ENCODE measurements at places on chromosomes 1 and 21.

GRCh38 chr1:226797151-226797550 is 58.1 kb upstream of the ITPKB start:
- H3K27me3 ChIP-seq, result no peaks in the 10 kb centered on the region
- no peaks in the 10 kb centered on the region for H3K36me3 ChIP-seq
- H3K4me3 ChIP-seq, result no peak overlapping the region
- H3K27ac ChIP-seq, result no peak overlapping the region

DNA sequence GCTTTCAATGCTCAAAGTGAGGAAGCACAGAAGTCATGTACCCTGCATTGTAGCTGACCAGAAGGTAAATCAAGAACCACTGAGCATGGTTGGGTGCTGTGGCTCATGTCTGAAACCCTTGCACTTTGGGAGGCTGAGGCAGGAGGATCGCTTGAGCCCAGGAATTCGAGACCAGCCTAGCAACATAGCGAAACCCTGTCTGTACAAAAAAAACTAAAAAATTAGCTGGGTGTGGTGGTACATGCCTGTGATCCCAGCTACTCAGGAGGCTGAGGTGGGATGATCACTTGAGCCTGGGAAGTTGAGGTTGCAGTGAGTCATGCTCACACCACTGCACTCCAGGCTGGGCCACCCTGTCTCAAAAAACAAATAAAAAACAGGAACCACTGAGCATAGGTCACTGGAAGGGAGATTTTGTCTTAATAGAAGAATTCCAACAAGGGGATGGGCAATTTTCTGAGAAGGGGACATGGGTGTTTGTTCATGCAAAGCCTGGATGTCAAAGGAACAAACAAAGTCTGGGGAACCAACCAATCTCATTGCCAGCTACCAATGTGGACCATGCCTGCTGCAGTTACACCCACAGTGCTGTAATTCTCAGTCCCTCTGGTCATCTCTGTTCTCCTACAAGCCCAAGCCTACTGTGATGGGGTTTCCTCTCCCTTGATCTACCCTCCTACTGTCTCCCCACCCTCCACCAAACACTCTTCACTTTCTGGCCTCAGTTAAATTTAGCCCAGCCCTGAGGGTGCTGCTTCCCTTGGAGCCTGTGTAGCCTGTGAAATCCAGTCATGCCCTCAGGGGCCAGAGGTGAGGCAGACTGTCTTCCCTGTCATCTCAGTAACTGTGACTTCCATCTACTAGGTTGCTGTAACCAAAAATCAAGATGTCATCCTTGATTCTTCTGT is 47.9 kb downstream of the ELF3 start:
- no peak overlapping the region for H3K4me3 ChIP-seq
- H3K36me3 ChIP-seq, result no peaks in the 10 kb centered on the region
- H3K27me3 ChIP-seq, result peaks cover 5% of the 10 kb centered on the region
- DNase-seq, result no peak

- DNase-seq, result no peak
- H3K4me3 ChIP-seq, result no peak overlapping the region
- peaks cover 20% of the 10 kb centered on the region for H3K4me1 ChIP-seq
- H3K27ac ChIP-seq, result no peak overlapping the region
Measured at GRCh38 chr1:9244501-9245229, 10.1 kb downstream of the H6PD start.

DNA sequence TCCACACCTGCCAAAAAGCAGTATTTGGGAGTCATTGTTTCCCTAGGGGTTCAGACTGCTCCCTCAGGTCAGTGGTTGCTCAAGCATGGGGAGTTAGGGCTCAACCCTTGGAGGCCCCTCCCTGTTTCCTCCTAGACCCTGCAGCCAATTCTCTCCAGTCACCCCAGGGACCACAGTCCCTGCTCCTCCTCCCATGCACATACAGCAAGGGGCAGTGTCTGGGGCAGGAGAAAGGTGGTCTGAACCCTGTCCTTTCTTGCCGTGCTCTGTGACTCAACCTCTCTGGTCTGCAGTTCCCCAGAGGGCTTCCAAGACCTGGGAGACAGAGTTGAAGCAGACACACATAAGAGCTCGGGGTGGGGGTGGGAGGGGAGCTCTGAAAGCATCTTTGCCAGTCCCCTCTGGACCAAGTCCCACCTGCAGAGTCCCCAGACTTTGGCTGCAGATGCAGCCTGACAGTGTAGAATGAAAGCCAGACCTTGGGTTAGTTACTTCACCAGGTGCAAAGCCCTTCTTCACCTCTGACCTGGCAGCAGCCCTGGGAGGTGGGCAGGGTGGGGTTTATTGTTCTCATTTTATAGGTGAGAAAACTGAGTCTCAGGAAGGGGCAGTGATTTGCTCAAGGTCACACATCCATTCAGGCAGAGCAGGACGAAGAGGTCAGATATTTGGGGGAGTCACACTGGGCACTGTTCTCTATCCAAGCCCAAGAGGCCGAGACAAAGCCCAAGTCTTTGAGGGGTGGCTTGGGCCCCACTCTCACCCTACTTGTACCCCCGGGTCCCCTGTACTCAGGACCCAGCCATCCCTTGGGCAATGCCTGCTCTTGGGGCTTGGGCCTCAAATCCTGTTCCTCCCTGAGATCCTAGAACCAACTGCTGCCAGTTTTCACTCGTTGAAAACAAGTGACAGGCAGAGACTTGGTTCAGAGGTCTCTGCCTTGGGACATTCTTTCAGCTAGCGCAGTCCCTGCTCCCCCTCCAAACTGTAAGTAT is 748 bp downstream of the PDZK1IP1 start:
- no peak for DNase-seq
- peaks cover 3% of the 10 kb centered on the region for H3K4me1 ChIP-seq
- peaks cover 6% of the 10 kb centered on the region for H3K27me3 ChIP-seq
- H3K27ac ChIP-seq, result no peak overlapping the region
- H3K4me3 ChIP-seq, result no peak overlapping the region

DNA sequence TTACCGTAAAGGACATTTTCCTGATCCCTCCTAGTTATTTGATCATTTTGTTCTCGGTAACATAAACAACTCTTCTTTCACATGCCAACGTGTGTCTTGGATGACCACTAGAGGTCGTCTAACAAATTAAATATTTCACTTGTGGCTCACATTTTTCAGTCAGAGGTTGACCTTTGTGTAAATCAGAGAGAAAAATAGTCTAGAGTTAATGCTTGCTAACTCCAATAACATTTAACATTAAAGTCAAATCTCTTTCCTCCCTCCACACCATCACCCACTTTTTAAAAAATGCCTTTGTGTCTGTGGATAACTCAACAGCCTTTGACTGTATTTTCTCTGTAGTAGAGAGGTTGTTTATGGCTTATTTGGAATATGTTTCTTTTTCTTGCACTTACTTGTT is 220.5 kb upstream of the B3GALT2 start:
- peaks cover 29% of the 10 kb centered on the region for H3K4me1 ChIP-seq
- DNase-seq, result no peak
- no peaks in the 10 kb centered on the region for H3K27me3 ChIP-seq
- H3K27ac ChIP-seq, result no peak overlapping the region
- no peak overlapping the region for H3K4me3 ChIP-seq

GRCh38 chr21:20701235-20701634 is 297.0 kb upstream of the NCAM2 start:
- no peaks in the 10 kb centered on the region for H3K4me1 ChIP-seq
- H3K27me3 ChIP-seq, result no peaks in the 10 kb centered on the region

- H3K27ac ChIP-seq, result no peak overlapping the region
- no peaks in the 10 kb centered on the region for H3K4me1 ChIP-seq
- H3K27me3 ChIP-seq, result no peaks in the 10 kb centered on the region
- no peak overlapping the region for H3K4me3 ChIP-seq
- H3K36me3 ChIP-seq, result no peaks in the 10 kb centered on the region
- no peak for DNase-seq
Measured at GRCh38 chr1:81010126-81010525, 790.6 kb upstream of the ADGRL2 start.

- peaks cover 11% of the 10 kb centered on the region for H3K4me1 ChIP-seq
- DNase-seq, result peak; percentile 36
- H3K27me3 ChIP-seq, result peaks cover 21% of the 10 kb centered on the region
- no peak overlapping the region for H3K4me3 ChIP-seq
Measured at GRCh38 chr1:31669786-31670592, 25.3 kb upstream of the PEF1 start.

GRCh38 chr1:59541161-59541560 is 244.3 kb downstream of the FGGY start:
- no peaks in the 10 kb centered on the region for H3K36me3 ChIP-seq
- H3K4me3 ChIP-seq, result no peak overlapping the region
- no peak overlapping the region for H3K27ac ChIP-seq
- DNase-seq, result no peak
- H3K4me1 ChIP-seq, result no peaks in the 10 kb centered on the region
- H3K27me3 ChIP-seq, result no peaks in the 10 kb centered on the region

- no peak overlapping the region for H3K27ac ChIP-seq
- H3K27me3 ChIP-seq, result no peaks in the 10 kb centered on the region
- H3K4me1 ChIP-seq, result peaks cover 4% of the 10 kb centered on the region
- no peak overlapping the region for H3K4me3 ChIP-seq
Measured at GRCh38 chr1:168452329-168452728, 91.5 kb downstream of the XCL2 start.

DNA sequence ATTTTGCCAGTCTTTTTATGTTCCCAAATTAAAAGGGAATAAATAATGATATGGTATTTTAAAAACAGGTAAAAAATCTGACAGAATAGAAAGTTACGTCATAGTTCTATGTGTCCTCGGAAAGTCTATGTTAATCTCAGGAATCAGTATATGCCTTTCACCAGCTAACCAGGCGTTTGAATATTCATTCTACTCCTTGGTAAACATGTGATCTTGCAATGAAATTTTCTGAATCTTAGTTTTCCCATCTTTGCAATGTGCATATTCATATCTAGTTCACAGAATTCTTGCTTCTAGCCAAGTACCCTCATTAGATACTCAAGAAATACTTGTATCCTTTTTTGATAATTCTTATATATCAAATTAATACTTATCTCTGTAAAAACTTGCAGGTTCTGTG is 179.4 kb downstream of the ZP4 start:
- H3K27ac ChIP-seq, result no peak overlapping the region
- DNase-seq, result no peak
- H3K36me3 ChIP-seq, result no peaks in the 10 kb centered on the region
- H3K4me1 ChIP-seq, result no peaks in the 10 kb centered on the region

DNA sequence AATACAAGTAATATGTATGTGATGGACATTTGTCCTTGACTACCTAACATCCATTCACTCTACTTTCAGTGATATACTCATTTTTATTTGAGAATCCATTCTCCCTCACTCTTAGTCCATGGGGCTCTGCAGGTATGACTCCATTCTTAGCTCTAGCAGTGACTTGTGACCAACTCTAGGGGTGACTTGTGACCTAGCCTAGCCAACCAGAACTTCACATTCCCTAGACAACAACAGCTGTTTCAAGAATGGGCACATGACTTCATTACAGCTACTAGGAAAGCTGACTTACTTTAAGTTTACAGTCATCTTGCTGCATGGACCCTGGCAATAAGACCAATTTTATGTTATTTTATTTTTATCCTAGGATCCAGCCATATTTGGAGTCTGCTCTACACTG is 23.6 kb upstream of the DDX59 start:
- H3K4me3 ChIP-seq, result no peak overlapping the region
- DNase-seq, result no peak
- H3K4me1 ChIP-seq, result no peaks in the 10 kb centered on the region
- no peak overlapping the region for H3K27ac ChIP-seq

GRCh38 chr1:183607322-183607980 is 17.2 kb upstream of the NCF2 start:
- no peak for DNase-seq
- H3K27me3 ChIP-seq, result peaks cover 5% of the 10 kb centered on the region
- H3K4me3 ChIP-seq, result no peak overlapping the region
- no peak overlapping the region for H3K27ac ChIP-seq

DNA sequence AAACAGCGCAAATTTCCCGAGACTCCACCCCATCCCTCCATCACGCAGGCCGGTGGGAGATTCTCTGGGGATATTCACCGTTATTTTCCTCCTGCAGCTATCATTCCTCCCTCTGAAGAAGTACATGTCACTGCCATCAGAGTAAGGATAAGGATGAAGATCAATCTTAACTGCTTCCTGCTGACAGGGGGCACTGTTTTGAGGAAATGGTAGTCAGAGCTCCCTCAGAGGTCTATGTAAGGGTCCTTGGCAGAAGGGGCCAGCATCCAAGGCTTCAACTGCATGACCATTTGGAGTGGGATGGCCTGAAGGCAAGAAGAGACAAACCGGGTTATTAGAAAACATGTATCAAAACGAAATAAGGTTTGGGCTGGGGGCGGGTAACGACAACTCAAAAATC is 111.5 kb downstream of the KCNK1 start:
- peaks cover 7% of the 10 kb centered on the region for H3K27me3 ChIP-seq
- no peaks in the 10 kb centered on the region for H3K36me3 ChIP-seq
- no peak overlapping the region for H3K4me3 ChIP-seq
- no peaks in the 10 kb centered on the region for H3K4me1 ChIP-seq

DNA sequence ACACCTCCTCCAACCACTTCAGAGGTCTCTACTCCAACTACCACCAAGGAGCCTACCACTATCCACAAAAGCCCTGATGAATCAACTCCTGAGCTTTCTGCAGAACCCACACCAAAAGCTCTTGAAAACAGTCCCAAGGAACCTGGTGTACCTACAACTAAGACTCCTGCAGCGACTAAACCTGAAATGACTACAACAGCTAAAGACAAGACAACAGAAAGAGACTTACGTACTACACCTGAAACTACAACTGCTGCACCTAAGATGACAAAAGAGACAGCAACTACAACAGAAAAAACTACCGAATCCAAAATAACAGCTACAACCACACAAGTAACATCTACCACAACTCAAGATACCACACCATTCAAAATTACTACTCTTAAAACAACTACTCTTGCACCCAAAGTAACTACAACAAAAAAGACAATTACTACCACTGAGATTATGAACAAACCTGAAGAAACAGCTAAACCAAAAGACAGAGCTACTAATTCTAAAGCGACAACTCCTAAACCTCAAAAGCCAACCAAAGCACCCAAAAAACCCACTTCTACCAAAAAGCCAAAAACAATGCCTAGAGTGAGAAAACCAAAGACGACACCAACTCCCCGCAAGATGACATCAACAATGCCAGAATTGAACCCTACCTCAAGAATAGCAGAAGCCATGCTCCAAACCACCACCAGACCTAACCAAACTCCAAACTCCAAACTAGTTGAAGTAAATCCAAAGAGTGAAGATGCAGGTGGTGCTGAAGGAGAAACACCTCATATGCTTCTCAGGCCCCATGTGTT is 66.6 kb downstream of the TPR start:
- H3K36me3 ChIP-seq, result peaks cover 21% of the 10 kb centered on the region
- H3K27me3 ChIP-seq, result no peaks in the 10 kb centered on the region
- peaks cover 33% of the 10 kb centered on the region for H3K4me1 ChIP-seq
- H3K4me3 ChIP-seq, result no peak overlapping the region

DNA sequence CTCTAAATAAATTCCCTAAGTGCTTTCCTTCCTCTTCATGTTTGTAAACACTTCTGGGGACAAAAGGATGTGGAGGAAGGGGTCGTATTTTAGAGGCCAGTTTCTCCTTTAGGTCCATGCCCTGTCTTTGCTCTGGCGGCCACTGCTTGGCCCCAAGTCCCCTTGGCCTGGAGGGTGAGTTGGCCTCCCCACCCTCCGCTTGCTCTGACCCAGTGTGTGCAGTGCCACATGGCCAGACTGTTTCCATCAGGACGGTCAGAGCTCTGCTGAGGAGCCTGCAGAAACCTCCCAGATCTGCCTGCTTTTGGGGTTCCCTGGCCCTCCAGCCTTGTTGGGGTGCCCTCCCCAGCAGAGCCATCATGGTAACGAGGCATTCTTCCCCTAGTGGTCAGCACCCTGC is 127.8 kb downstream of the CAMTA1 start:
- H3K4me3 ChIP-seq, result no peak overlapping the region
- DNase-seq, result no peak
- no peaks in the 10 kb centered on the region for H3K36me3 ChIP-seq

- no peaks in the 10 kb centered on the region for H3K27me3 ChIP-seq
- peak within 1 kb of the TSS; percentile 94 for H3K27ac ChIP-seq
- H3K4me3 ChIP-seq, result peak within 1 kb of the TSS; percentile 90
- peaks cover 28% of the 10 kb centered on the region for H3K4me1 ChIP-seq
- peaks cover 31% of the 10 kb centered on the region for H3K36me3 ChIP-seq
- DNase-seq, result peak; percentile 52
Measured at GRCh38 chr1:154557939-154558719, at the start of gene UBE2Q1. Gene UBE2Q1, minus strand, starts transcription at chr1:154558662. Its CDS starts 109 bp downstream, at chr1:154558553.
